Activated gamma-delta T cell treated with anti-CD3 and anti-CD28 coated beads, Interleukin-2, amount 50 U/mL, for 16 hours (primary cell): ENCODE measurements at places on chromosomes 2 and 18.

DNA sequence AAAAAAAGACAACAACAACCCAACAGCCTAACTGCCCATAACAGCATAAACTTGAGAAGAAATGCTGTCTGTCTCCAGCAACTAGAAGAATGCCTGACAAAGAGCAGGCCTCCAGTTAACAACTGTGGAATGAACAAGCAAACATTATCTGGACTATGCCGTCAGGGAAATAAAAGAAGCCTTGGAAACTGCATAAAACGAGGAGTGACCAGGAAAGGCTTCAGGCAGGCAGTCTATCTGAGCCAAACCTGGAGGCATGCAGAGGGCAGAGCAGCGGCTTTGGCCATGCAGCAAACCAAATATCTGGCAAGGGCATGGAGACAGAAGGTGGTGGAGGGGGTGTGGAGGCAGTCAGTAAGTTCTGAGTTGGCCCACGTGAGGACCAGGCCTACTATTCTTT, 11.1 kb downstream of the HES6 start:
- no peak for DNase-seq

GRCh38 chr18:45521136-45521535, 94.1 kb upstream of the SLC14A2 start:
- DNase-seq: no peak

DNA sequence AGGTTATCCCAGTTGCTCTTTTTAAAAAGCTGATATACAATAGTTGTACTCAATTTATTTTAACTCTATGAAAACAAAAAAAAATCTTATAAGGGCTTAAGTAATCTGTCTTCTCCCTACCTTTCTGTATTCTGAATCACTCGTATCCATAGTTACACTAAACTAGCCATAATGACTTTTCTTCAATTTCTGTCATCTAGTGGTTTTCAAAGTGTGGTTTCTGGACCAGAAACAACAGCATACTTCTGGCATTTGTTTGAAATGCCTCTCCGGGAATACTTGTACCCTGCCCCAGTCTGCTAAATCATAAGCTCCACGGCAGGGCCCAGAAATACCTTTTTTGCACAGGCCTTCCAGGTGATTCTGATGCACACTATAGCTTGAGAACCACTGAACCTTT, 253.6 kb downstream of the LRRTM4 start:
- DNase-seq: no peak

DNA sequence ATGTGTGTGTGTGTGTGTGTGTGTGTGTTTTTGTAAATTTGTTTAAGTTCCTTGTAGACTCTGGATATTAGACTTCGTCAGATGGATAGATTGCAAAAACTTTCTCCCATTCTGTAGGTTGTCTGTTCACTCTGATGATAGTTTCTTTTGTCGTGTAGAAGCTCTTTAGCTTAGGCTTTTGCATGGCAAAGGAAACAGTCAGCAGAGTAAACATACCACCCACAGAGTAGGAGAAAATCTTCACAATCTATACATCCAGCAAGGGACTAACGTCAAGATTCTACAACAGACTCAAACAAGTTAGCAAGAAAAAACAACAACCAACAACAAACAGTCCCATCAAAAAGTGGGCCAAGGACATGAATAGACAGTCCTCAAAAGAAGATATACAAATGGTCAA, 336.7 kb upstream of the ATP5MC3 start:
- no peak for DNase-seq
